ENCODE measurements at places on chromosomes 1 and 21. TPM values are rescaled to one million over a fixed set of nuclear protein-coding genes. Genes with fewer than 3 reads are reported as not detected.

GRCh38 chr1:160954158-160955104, at the start of gene ITLN2:
TSS of gene ITLN2 (minus strand) at chr1:160954809. CDS start at chr1:160954741, 68 bp downstream.
- DNase-seq, result no peak

DNA sequence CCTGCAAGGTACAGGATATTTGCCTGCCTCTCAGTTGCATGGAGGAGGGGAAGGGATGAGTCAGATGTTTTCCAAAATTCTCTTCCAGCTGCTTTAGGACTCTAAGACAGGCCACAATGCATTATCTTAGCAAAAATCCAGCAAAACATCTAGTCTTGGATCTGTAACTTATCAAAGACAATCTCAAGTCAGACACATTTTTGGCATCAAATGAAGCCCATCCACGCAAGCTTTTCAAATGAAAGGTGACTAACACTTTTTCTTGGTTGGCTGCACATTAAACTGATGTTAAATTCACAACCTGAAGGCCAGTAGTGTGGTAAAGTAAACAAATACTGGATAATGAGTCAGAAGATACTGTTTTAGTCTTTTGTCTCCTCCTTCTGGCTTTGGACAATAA, 21.3 kb downstream of the FAM78B start:
- peak; percentile 19 for DNase-seq

DNA sequence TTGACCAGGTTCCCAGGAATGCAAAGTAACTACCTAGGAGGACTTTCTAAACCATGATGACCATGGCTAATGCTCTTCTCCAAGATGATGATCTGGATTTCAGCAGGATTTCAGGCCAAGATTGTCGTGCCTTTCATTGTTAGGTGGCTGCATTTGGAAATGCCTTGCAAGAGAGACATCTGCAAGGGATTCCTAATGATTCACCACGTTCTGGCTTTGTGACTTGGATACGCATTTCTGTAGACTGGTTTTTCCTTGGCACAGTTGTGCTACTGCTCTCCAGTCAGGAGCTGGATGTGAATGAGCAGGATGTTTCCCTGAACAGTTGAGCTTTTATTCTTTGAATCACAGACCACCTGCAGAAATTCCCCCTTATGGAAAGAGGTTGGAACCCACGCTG, 212.4 kb downstream of the BACH1 start:
- DNase-seq, result no peak

- peak; percentile 32 for DNase-seq
Observed at GRCh38 chr1:41812051-41812450, 106.7 kb downstream of the HIVEP3 start.

GRCh38 chr1:96488777-96489176, 232.8 kb upstream of the PTBP2 start:
- DNase-seq, result no peak

DNA sequence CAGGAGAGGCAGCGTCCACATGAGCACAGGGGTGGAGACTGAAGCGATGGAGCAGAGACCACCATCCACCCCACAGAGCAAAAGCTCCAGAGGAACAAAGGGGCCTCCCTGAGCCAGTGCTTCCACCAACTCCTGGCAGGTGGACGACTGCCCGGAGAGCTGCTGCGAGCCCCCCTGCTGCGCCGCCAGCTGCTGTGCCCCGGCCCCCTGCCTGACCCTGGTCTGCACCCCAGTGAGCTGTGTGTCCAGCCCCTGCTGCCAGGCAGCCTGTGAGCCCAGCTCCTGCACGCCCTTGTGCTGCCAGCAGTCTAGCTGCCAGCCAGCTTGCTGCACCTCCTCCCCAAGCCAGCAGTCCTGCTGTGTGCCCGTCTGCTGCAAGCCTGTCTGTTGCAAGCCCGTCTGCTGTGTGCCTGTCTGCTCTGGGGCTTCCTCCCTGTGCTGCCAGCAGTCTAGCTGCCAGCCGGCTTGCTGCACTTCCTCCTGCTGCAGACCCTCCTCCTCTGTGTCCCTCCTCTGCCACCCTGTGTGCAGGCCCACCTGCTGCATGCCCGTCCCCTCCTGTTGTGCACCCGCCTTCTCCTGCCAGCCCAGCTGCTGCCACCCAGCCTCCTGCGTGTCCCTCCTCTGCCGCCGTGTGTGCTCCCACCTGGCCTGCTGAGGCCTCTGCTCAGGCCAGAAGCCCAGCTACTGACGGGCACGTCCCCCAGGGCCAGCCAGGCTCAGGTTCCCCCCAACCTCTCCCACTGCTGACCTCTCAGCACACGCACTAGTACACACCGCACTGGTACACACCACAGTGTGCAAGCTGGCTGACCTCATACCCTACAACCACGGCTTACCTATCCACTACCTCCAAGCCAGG, 5.4 kb downstream of the KRTAP10-12 start:
- DNase-seq, result no peak

DNA sequence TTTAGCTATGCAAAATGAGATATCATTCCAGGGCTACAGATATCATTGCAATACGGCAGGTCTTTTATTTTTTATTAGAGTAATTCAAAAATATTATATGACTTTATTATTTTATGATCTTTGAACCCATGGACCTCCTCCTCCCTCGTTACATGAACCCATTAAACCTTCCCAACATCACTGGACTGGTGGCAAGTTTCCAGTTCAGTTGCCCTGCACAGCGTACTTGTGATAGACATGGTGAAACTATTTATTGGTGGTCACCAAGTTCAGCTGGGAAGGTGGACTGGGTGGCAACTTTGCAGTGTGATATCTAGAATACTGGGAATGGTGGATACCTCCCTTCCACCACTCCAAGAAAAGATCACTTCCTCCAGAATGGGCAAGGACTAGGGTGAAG, 52.5 kb downstream of the SLC30A10 start:
- DNase-seq, result no peak

- DNase-seq, result no peak
Observed at GRCh38 chr1:2314273-2314802, 77.0 kb downstream of the MORN1 start.

DNA sequence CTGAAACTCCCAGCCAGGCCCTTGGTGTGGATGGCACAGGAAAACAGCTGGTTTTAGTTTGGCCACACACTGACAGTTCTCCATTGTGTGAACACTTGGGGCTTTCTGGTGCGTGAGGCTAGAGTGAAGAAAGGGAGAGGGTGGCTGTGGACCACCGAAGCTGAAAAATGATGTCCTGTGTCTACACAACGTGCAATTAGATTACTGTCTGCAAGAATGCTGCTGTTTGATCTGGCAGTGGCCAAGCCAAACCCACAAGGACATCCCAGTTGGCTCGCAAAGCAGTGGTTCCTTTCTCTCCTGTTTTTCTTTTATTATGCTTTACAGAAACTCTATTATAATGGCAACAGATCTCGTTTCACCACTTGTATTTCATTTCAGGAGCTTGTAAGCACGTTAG, 58.9 kb downstream of the ERG start:
- DNase-seq, result no peak

DNA sequence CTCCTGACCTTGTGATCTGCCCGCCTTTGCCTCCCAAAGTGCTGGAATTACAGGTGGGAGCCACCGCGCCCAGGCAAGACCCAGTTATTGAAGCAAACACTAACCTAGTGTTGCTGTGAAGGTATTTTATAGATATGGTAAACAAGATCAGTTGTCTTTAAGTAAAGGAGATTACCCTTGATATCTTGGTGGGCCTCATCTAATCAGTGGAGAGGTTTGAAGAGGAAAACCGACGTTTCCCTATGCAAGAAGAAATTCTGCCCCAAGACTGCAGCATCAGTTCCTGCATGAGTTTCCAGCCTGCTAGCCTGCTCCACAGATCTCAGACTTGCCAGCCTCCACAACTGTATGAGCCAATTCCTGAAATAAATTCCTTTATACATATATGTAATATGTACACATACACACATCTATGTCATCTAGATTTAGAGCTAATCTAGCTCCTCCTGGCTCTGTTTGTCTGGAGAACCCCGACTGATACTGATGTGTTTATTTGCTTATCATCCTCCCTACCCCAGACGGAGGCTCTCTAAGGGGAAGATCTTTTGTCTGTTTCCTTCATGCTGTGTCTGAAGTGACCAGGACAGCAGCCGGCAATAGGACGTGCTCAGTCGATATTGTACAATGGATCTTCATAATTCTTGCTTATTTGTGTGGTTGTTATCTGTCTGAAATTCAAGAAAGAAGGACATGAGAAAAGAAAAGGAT, 90.9 kb downstream of the IER5 start:
- no peak for DNase-seq

- DNase-seq, result no peak
Observed at GRCh38 chr1:32332290-32333079, 3.5 kb downstream of the MARCKSL1 start.

DNA sequence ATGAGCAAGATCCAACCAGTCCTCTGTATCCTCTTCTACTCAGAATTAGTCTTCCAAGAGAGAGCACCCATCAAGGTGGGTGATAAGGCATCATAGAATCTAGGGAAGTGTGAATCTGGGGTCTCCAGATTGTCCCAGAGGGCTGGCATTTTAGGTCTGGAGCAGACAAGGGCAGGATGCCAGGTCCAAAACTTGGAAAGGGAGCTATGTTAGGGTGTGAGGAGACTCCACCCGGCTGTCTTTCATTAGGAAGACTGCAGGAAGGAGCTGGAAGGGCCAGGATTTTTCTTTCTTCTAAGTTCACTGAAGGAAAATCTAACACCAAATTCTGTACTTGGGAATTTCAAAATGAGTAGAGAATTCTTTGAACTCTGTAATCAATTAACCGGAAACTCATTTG, 86.1 kb upstream of the BMP8A start:
- DNase-seq, result no peak

DNA sequence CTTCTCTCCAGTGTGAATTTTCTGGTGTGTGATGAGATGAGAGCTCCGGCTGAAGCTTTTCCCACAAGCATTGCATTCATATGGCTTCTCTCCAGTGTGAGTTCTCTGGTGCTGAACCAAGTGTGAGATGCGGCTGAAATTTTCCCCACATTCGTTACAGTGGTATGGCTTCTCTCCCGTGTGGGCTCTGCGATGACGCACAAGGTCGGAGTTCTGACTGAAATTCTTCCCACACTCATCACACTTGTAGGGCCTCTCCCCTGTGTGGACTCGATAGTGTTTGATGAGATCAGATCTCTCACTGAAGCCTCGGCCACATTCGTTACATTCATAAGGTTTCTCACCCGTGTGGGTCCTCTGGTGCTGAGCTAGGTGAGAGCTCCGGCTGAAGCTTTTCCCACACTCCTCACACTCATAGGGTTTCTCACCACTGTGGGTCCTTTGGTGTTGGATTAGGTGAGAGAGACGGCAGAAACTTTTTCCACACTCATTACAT, 7.4 kb downstream of the ZNF436 start:
- no peak for DNase-seq

DNA sequence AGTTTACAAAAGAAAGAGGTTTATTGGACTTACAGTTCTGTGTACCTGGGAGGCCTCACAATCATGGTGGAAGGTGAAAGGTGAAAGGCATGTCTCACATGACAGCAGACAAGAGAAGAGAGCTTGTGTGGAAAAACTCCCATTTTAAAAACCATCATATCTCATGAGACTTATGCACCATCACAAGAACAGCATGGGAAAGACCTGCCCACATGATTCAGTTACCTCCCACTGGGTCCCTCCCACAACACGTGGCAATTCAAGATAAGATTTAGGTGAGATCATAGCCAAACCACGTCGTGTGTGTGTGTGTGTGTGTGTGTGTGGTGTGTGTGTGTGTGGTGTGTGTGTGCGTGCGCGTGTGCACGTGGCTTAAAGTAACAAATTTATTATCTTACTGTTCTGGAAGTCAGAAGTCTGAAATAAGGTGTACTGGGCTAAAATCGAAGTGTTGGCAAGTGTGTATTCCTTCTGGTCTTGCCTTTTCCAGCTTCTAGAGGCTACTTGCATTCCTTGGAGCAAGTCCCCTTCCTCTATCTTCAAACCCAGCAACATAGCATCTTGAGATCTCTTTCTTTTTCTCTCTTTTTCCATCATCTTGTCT, 48.1 kb upstream of the MPC2 start:
- no peak for DNase-seq

DNA sequence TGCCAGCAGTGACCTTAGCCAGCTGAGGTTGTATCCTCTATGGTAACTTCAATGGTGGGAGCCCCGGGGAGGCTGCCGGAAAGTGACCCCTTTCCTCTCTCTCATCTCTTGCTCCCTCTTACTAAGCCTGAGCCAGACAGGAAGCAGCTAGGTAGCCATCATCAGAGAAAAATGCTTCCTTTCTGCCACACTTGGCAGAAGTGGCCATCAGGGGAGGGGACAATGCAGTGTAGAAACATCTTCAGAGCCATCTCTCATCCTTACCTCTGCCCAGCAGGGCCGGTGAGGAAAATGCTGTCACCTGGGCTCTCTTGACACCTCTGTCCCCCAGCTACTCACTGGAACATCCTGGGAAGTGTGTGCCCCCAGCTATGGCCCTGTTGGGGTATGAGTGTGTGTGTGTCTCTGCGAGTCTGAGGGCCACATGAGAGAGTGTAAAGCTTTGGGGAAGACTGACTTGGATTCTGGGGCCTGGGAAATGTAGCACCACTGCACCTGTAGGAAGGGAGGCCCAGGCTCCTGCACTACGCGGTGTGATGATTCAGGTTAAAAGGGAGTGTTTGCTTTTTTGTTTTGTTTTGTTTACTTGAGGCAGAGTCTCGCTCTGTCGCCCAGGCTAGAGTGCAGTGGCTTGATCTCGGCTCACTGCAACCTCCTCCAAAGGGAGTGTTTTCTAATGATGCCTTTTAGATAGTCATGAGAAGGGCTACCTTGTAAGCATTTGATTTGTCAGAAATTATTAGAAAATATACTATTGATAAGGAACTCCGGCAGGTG, 48.7 kb upstream of the CNTN2 start:
- no peak for DNase-seq

DNA sequence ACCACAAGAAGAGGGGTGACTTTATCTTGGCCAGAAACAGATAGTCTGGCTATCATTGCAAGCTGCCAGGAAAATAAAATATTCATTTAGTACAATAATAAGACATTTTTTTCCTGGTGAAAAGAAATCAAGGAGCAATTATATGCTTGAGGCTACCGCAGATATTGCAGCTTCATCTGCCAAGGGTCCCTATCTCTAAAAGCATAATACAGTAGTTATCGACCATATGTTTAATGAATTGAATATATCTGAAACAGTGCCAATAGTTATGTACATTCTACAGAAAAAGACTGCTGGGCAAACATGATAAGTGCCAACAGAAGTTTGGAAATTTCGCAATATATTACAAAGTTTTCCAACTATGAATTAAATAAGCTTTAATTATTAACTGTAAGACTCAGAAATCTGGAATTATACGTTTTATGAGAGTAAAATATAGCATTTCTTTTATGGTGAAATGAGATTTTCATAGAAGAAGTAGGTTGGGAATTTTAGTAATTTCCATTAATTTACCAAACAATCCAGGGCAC, 561.1 kb upstream of the ZP4 start:
- no peak for DNase-seq

GRCh38 chr1:181784039-181784683, 277.4 kb downstream of the ZNF648 start:
- DNase-seq, result no peak

- no peak for DNase-seq
Observed at GRCh38 chr1:54567961-54568360, 19.9 kb downstream of the ACOT11 start.

GRHL3 gene
- 12.5 TPM for total RNA-seq

RAB3B gene
- total RNA-seq, result 35.9 TPM

CYYR1 gene
- 6.4 TPM for total RNA-seq

CFAP410 gene
- total RNA-seq, result 20.2 TPM

CD160 gene
- not detected for total RNA-seq

AVPR1B gene
- total RNA-seq, result not detected
